ENCODE measurements at places on chromosomes 12 and 14.

DNA sequence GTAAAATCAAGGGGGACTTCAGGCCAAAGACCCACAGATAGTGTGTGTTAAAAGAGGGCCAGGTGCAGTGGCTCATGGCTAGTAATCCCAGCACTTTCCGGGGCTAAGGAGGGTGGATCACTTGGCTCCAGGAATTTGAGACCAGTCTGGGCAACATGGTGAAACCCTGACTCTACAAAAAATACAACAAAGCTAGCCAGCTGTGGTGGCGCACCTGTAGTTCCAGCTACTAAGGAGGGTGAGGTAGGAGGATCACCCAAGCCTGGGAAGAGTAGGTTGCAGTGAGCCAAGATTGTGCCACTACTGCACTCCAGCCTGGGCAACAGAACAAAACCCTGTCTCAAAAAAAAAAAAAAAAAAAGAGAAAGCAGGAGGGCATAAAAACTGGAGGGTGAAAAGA, 8.5 kb downstream of the VCPKMT start:
- no peak for DNase-seq

- no peak for DNase-seq
Measured at GRCh38 chr12:53761306-53761705, 9.5 kb upstream of the CISTR start.

- DNase-seq, result no peak
Measured at GRCh38 chr12:46154221-46154985, 114.4 kb downstream of the SLC38A1 start.

- no peak for DNase-seq
Measured at GRCh38 chr14:85762526-85762925, 232.6 kb downstream of the FLRT2 start.

DNA sequence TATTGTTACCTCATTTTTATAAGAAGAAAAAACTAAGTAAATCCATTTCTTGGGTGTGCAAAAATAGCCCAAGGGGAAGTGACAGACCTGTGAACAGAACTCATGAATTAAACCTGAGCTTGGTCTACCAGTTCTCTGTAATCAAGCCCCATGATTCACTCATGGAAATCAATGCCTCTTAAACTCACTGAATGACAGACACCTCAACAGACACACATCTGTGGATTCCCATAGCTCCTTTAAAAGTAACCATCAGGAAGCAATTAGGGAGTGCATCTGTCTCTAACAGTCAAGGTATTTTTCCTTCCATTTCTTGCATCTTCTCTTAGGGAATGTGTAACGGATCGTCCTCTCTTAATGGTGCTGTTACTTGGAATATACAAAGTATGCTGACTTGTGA, 215.0 kb upstream of the EEA1 start:
- DNase-seq, result no peak

DNA sequence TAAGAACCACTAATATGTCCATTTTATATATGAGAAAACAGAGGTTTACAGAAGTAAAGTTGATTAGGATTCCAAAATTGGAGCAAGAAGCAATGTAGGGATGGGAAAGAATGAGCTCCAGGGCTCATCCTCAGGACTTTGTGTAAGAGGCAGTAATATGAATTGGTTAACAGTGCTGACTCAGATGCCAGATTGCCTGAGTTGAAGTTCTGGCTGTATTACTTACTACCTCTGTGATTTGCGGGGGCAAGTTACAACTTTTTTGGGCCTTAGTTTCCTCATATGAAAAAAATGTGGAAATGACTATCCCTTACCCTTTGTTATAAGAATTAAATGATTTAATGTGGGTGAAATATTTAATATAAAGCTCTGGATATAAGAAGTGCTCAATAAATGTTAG, 35.1 kb upstream of the PPP2R5E start:
- DNase-seq, result no peak

GRCh38 chr12:7075518-7075917, 15.0 kb downstream of the C1S start:
- no peak for DNase-seq

- DNase-seq, result no peak
Measured at GRCh38 chr12:109729801-109730200, 16.2 kb downstream of the FAM222A start.

GRCh38 chr14:94940263-94940993, 170.5 kb upstream of the GSC start:
- no peak for DNase-seq
